ENCODE measurements at places on chromosomes 2 and 18.

DNA sequence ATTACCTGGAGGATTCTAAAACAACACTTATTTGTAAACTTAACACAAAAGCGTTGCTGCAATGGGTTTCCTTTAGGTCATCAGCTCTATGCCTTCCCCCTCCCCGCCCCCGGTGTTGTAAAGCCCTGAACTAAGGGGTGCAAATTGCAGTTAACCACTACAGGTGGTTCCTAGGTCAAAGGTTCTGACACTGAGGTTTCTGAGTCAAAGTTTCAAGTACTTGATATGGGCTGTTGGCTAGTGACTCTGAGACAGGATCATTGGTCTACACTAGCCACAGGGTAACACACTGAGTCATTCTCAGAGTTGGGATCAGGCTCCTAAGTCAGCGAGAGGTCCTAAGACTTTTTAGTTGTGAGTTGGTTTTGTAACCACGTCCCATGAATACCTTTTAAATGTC is 15.4 kb downstream of the IL1B start:
- peak; percentile 59 for DNase-seq

GRCh38 chr18:60277855-60278480 is 94.6 kb downstream of the MC4R start:
- no peak for DNase-seq

- DNase-seq: no peak
Observed at GRCh38 chr18:57589161-57589560, 2.7 kb upstream of the FECH start.

DNA sequence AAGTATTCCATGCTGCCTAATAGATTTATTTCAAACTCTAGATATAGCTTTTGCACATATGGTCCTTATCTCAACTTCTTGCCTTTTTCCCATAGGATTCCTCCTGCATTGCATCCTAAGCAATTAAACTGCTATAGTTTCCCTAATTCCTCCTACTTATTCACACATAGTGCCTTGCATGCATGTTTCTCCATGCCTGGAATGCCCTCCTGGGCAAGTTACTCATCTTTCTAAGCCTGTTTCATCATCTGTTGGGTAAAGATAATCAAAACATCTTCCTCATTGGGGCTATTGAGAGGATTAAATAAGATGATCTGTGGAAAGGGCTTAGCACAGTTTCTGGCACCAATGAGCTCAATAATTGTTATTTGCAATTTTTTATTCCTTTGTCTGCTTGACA is 726.5 kb downstream of the SLC4A3 start:
- no peak for DNase-seq

DNA sequence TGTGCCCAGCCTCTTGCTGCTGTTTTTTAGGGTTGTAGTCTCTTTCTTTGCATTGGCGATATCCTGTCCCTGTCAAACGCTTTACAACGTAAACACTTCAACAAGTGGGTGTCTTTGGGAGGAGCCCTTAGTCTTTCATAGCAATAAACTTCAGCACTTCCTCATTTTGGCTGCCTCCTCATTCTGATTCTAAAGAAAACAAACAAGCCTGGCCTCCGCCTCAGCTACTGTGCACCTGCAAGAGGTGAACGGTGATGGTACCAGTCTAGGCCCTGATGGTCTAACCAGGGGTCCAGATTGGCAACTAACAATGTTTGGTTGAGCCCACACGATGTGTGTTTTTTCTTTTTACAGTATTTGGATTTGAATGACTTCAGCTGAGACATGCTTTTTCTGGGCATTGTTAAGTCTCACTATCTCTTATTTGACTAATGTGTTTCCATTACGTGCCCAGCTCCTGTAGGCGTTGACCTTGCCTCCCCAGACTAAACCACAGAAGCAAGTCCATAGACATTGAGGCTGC is 53.2 kb upstream of the CUL3 start:
- DNase-seq: no peak

- DNase-seq: no peak
Observed at GRCh38 chr18:72826736-72827135, 41.1 kb downstream of the NETO1 start.

DNA sequence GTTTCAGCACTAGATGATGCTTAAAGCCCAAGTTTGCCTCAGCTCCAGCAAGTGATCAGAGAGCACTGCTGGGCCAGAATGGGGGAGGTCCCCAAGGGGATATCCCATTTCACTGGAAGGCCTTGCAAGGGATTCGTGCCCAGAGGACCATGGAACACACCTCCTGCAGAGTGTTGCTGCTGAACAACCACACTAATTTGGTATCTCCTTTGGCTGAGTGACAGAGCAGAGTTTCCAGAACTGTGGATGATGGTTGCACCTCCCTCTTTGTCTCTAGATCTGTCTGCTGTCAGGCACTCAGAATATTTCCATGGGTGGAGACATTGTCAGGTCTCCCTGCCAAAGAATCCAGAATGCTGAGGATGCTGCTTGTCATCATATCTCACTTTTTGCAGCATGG is 484.8 kb upstream of the NETO1 start:
- DNase-seq: no peak

- no peak for DNase-seq
Observed at GRCh38 chr2:99748344-99748743, 258.5 kb upstream of the REV1 start.

GRCh38 chr18:37294951-37295350 is 270.6 kb downstream of the CELF4 start:
- DNase-seq: no peak

- no peak for DNase-seq
Observed at GRCh38 chr18:6269660-6270332, 144.9 kb downstream of the L3MBTL4 start.

GRCh38 chr2:171791361-171791760 is 102.7 kb downstream of the SLC25A12 start:
- no peak for DNase-seq

GRCh38 chr18:28116461-28116860 is 60.5 kb downstream of the CDH2 start:
- DNase-seq: no peak

DNA sequence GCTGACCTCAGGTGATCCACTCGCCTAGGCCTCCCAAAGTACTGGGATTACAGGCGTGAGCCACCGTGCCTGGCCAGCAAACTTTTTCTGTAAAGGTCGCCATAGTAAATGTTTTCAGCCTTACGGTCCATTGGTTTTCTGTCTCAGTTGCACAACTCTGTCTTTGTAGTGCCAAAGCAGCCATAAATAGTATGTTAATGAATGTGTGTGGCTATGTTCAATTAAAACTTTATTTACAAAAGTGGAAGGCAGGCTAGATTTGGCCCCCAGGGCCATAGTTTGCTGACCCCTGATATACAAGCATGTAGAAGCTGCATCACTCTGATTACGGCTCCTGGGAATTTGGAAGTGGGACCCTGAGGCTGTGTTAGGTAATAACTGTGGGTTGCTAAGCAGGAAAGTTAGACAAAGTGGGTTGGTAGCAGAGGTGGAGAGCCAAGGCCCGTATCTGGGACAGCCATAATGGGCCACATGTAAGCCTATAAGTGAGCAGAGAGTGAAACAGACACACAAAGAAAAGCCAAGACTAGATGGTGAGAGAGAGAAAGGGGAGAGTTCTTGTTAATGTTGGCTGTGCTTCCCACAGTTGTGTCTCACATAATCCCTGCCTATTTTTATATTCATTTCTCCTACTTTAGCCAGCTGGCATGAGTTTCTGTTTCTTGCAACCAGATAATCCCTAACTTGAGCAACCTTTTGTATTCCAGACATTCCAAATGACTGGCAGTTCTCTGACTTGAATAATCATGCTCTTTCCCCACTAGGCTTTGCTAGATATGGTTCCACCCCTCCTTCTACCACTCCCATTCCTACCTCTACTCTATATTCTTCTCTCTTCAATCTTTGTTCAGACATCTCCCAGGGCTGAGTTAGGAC is 223.3 kb upstream of the STON1 start:
- no peak for DNase-seq

GRCh38 chr18:73638709-73639108 is 508.9 kb downstream of the FBXO15 start:
- DNase-seq: no peak

DNA sequence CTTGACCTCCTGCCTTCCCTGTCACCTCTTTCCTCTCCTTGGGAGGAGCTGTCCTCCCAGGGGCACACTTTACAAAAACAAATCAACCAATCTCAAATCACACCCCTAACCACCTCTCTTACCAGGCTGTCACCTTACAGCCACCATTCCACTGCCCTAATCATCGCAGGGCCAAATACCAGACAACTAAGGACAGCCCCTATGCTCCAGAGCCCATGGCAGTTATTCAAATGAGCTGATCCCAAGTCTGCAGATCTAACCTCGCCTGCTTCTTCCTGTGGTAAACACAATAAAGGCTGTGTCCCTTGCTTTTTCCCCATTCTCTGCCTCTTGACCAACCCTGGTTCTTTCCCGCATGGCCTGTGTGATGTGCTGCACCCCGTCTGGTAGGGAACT is 154.2 kb upstream of the CNTNAP5 start:
- no peak for DNase-seq

DNA sequence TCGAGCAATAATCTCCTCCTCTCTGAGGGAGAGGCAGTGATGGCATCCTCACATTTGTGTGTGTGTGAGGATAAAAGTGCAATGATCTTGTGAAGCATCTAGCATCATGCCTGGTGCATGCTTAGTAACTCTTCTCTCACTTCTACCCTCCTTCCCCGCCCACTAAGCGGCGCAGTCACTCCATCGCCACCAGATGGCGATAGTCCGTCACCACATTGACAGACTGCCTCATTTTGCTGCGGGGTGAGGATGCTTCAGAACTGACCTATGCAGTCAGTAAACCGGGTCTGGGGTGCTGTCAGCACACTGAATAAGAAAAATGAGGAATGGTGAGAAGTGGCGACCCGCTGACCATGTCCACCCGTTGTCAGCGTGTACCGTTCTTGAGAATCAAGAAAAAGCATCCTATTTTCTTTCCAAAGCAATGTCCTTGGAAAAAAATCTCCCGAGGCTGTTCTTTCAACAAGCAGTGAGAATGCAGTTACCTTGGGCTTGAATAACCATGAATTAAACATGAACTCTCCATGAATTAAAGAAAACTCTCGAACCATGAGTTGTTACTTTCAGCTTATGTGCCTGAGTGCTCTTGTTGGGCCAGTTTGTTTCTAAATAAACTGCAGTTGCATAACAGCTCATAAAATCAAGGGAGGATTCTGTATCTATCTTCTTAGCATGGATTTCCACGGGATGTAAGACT is 37.3 kb upstream of the TMEM177 start:
- peak; percentile 63 for DNase-seq

DNA sequence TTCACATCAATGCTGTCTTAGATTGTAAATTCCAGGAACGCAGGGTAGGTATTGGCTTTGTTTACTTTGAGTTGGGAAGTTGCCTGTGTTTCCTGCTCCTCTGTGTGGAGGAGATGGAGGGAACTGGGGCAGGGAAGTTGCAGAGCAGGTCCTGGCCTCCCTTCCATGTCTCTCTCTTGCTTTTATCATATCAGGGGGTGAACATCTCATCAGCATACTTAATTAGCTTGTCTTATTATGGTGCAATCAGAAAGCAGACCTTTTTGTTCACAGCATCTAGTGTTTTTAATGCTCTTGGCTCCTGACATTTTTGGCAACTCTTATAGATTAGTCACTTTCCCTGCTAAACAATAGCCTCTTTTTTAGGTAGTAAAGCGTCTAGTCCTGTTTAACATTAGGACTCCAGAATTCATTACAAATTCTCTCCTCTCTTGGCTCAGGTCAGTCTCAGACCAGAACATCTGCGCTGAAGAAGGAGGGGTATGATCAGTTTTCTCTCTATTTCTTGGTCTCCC is 11.5 kb upstream of the DIPK1C start:
- no peak for DNase-seq

- DNase-seq: no peak
Observed at GRCh38 chr2:26477911-26478253, at the start of gene OTOF. OTOF (minus strand) TSS chr2:26478124.

DNA sequence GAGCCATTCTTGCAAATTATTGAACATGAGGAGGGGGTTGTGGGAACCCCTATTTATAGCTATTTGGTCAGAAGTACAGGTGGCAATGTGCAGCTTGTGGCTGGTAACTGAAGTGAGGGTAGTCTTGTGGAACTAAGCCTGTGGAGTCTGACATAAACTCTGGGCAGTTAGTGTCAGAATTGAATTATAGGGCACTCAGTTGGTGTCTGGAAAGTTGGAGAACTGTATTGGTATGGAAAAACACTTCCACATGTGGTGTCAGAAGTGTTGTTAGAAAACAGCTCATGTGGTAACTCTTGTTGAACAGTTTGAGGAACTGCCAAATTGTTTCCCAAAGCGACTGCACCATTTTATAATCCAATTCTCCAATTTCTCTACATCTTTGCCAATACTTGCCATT is 7.5 kb downstream of the RALBP1 start:
- no peak for DNase-seq

DNA sequence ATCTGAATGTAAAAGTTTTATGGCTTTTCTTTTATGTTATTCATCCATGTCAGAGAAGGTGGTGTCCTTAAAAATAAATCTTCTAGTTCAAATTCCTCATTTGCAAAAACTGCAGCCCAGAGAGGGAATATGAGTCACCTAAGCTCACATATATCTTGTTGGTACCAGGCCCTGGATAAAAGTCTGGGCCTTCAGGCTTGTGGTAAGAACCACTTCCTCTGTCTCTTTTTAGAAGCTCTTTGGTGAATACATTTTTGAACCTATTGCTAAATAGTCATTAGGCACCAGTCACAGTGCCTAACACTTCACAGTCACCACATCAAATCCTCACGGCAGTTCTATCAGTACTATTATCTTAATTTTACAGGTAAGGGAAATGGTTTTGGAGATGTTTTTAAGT is 199.2 kb downstream of the KCNS3 start:
- no peak for DNase-seq

DNA sequence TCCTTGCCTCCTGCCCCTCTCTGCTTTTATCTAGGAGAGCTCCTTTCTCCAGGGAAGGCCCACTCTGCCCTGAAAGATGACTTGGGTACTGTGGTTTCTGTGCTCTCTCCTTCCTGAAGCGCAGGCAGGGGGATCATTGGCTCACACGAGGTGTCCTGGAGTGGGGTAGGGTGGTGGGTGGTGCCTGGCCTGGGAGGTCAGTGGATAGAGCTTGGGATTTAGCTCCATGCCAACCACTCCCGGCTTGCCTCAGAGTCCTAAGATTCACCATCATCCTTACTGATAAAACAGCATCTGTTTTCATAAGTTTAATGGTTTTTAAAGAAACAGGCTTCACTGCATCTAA is 63.1 kb downstream of the CIB4 start:
- no peak for DNase-seq

DNA sequence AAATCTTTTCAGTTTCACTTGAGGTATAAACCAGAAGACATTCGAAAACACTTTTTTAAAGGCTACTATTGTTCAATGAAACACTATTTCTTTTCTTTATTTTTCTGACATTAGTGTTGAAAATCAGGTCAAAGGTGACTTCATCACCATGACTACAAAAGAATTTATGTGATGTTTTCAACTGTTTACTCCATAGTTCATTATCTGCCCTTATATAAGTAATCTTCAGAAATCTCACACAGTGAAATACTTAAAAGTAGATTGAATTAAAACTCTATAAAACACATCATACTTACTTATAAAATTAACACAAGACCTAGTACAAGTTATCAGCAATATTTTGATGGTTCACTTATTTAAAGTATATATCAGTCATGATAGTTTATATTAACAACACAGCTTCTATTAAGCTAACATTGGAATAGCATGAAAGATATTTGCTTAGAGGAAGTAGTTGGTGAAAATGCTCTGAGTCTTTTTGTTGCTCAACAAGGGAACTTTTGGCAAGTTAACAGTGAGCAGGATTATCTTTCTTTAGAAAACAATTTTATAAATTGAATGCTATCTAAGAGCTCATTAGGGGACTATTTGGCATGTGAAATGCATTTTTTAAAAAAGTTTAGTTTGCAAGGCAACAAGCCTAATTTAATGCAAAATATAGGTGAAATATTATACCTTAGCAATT is 60.8 kb downstream of the MC4R start:
- DNase-seq: no peak

- no peak for DNase-seq
Observed at GRCh38 chr2:174863183-174863582, 98.9 kb upstream of the CHRNA1 start.

Data from stimulated activated naive CD8-positive, alpha-beta T cell treated with anti-CD3 and anti-CD28 coated beads, Interleukin-15, amount 100 ng/mL, for 72 hours (primary cell).